ENCODE measurements at places on chromosomes 13 and 19.

DNA sequence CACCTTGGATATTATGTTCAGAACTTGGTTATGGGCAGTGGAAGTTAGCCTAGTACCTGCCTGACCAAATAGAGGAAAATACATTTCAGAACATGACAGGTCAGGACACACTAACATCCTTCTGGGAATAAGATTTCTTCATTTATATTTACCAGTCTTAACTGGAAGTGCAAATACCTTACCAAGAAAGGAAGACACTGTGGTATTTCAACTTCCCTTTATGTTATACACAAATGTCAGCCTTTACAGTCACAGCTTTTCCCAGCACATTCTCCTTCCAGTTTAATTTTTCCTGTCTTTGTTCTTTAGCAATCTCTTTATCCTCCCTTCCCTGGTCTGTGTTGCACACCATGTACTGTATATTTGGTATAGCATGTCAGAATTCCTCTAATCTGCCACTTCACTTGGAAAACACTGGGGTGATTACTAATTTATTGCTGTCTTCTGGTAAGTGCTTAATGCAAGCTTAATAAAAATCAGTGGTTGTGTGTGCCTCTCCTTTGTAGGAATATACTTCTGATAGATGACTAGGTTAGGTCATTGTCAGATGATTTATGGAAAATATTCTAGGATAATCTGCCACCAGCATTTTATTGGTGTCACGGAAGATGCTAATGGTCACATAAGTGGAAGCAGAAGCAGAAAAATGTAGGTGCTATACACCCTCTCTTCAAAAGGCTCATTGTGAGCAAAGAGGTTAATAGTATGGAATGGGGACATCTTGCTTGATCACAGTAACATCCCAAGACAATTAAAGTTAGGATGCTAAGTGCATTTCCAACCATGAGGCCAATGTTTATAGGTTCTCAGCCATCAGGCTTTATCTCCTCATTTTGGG lies 124.3 kb upstream of the STARD13 start:
- DNase-seq = no peak

DNA sequence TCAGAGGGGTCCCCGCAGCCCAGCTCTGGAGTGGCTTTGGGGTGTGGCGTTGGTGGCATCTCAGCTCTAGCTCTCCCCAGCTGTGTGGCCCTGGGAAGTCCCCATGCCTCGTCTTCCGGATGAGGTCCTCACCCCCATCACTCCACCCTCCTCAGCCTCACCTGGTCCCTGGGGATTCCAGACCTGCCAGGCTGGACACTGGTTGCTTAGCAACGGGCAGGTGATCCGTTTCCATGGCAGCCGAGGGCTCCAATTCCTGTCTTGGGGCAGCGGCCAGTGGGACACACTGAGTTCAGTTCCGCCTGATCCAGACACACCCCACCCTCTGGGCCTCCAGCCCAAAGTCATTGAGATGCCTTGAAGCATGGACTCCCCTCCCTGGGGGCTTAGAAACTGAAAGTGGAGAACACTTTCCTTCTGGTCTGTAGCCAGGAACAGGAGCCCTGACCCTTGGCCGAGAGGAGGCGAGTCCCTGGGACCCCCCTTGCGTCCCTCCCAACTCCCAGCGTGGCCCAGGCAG lies 7.7 kb upstream of the MISP start:
- DNase-seq = peak; percentile 77

DNA sequence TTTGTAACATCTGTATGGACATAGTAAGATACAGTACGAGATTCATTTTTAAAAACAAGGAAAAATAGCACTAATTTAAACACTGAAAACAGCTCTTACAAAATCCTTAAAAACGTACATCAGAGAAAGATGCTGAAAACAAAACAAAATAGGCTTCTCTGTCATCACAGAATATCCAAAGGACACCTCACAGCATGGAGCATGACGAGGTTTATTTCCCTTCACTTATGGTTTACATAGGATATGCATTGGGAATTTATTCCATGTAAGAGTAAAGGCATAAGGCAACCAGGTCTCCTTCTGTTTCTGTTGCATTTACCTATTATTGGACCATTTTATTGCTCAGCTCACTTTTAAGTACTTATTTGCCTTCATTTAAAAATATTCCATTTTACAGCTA lies 3.0 kb downstream of the KCTD12 start:
- DNase-seq = no peak

GRCh38 chr13:112487127-112487517 lies 100.8 kb downstream of the TUBGCP3 start:
- no peak for DNase-seq

DNA sequence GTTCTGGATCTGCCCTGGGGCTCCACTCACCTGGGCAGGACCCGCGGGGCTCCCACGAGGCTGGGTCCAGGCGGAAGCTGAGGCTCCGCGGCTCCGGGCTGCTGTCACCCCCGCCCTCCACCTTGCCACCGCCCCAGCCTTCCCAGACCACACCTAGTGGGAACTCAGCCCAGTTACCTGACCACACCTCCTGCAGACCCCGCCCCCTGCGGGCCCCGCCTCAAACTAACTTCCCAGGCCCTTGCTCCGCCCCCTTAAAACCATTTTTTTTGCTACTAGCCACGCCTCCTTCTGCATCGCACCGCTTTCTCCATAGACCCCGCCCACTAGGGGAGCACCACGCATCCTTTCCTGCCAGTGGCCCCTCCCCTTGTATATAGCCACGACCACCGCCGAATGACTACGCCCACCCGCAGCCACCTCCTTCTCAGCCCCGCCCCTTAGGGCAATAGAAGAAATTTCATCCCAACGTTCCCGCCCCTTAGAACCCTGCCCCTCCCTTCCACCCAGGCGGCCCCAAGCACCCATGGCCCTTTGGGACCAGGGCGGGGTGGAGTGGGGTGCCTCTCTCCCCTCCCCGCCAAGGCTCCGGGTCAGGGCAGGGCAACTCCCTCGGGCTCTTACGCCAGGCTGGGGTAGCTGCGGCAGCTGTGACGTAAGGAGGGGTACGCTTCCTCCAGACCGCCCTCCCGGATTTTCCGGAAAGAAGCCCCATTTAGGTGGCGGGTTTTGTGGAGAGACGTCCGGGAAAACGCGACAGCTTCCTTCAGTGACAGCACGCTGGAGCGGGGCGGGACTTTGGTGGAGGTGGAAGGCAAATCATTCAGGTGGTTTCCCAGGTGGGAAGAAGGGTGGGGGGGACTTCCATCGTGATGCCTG lies at the start of gene SH2D3A:
TSS of gene SH2D3A (minus strand) at position 79 of the 879 bp plus-strand sequence. CDS start 3,687 bp downstream, outside the sequence.
- peak; percentile 92 for DNase-seq

- DNase-seq = peak; percentile 67
These were observed at the start of gene B3GNT3 for GRCh38 chr19:17794731-17795494. Gene B3GNT3 (plus strand): TSS chr19:17795138. CDS start chr19:17807808, 12,670 bp downstream.

GRCh38 chr19:1131718-1132551 lies 28.1 kb downstream of the GPX4 start:
- no peak for DNase-seq

- no peak for DNase-seq
These were observed 247.2 kb downstream of the TEX29 start for GRCh38 chr13:111567637-111568036.

DNA sequence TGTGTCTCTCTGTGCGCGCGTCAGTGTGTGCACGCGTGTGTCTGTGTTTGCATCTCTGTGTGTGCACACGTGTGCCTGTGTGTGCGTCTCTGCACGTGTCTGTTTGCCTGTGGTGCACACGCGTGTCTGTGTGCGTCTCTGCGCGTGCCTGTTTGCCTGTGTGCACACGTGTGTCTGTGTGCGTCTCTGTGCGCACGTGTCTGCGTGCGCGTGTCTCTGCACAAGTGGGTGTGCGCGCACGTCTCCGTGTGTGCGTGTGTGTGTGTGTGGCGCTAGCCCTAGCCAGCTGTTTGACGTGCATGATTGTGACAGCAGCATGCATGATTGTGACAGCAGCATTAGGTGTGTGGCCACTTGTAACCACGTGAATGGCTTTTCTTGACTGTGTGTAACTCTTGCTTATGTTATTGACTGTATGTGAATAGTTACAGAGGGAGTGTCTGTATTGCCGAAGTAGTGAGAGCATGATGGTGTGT lies 31.1 kb downstream of the ZNF146 start:
- DNase-seq = peak; percentile 31

GRCh38 chr13:76825430-76825829 lies 60.8 kb downstream of the KCTD12 start:
- no peak for DNase-seq

DNA sequence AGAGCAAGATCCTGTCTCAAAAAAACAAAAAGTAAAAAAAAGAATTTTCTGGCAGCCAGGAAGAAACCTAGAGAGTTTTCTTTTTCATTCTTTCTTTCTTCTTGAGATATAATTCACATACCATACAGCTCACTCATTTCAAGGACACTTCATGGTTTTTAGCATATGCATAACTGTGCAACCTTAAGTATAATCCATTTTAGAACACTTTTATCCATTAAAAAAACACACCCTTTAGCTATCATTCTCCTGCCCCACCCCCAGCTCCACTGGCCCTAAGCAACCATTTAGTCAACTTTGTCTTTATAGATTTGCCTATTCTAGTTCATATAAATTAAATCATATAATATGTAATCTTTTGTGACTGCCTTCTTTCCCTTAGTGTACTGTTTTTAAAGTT lies 8.1 kb upstream of the IPO5 start:
- no peak for DNase-seq

DNA sequence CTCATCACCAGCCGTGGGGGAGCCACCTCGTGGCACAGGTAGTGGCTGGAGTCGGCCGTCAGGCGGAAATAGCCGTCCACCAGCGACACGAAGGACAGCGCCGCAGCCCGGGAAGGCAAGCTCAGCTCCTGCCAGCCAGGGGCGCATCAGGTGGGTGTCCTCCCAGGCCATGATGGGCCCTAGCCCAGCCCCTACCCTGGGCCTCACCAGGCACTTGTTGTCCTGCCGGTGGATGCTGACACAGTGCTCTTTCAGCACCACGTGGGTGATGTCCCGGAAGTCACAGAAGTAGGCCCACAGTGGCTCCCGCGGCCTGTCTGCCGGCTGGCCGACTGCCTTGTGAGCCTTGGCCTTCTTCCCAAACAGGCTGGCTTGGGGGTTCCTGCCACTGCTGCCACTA lies 15.7 kb downstream of the TYK2 start:
- DNase-seq = no peak

DNA sequence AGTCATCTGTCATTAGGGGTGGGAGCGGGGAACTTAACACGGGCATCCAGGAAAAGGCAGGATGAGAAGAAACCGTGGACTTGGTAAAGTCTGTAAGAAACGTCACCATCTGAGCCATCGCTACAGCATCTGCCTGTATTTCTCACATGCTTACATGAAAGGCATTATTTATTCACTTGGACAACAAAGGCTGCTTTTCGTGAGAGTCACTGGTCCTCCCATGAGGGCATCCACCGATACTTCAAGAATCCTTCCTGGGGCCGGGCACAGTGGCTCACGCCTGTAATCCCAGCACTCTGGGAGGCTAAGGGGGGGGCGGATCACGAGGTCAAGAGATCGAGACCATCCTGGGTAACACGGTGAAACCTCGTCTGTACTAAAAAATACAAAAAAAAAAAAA lies 16.1 kb downstream of the ZNF446 start:
- DNase-seq = no peak

GRCh38 chr13:46721054-46721453 lies 75.9 kb downstream of the ESD start:
- DNase-seq = peak; percentile 33

DNA sequence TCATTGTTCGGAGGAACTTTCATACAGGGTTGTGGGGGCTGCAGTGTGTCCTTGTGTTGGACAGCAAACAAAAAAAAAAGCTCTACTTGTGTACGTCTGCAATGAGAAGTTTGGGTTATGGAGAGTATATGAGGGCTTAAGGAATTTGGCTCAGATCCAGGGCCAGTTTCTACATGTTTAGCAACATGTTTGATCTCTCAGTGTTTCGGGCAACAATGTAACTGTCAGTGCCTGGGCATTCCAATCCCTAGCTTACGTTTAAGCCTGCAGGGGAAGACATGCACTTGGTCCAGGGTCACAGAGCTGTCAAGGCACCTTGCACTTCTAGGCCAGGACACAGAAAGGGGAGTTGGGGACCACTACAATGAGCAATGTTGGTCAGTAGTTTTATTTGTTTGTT lies 13.9 kb downstream of the ZNF543 start:
- DNase-seq = no peak

- no peak for DNase-seq
These were observed 64.5 kb downstream of the CHST8 start for GRCh38 chr19:33686262-33686661.

- no peak for DNase-seq
These were observed 11.4 kb downstream of the ZNF331 start for GRCh38 chr19:53549340-53549739.

GRCh38 chr13:110258876-110259631 lies 47.9 kb downstream of the COL4A1 start:
- no peak for DNase-seq

GRCh38 chr13:99072941-99073340 lies 95.1 kb upstream of the DOCK9 start:
- DNase-seq = no peak

DNA sequence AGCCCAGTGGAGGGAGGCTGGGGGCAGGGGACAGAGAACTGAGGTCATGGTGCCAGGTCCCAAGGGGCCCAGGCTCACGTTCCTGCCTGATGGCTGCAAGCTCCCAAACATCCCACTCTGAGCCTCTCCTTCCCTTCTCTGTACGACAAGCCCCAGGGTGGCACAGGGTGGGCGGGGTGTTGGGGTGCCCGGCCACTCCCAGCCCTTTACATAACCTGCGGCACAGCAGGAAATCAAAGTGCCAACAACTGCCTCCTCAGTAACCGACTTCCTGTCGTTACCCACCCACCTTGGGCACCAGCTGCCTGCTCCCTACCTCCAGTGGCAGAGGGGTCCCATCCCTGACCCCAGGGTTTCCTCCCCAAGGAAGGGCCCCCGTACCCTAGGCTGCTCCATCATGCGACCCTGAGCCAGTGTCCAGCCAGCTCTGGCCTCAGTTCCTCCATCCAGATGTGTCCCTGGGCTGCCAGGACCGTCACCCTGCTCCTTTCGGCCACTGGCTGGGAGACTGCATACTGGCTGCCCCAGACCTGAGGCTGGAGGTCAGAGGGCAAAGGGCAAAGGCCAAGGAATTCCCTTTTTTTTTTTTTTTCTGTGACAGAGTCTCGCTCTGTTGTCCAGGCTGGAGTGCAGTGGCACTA lies 27.7 kb upstream of the NFIC start:
- DNase-seq = peak; percentile 24

DNA sequence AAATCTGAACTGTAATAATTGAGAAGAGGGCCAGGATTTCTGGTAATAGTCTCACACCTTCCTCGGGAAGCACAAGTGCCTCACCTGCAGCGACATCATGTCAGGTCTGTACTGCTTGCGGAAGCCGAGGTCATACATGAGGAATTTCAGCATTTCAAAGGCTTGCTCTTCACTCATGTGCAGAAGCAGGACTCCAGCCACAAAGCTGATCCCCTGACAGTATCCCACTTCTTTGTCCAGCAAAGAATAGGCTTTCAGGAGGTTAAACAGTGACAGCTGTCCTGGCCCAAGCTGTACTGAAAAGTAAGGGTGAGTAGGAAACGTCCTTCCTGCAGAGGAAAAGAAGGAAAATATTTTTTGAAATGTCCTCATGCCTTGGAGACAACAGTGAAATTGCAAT lies 182.7 kb downstream of the TBC1D4 start:
- DNase-seq = no peak

DNA sequence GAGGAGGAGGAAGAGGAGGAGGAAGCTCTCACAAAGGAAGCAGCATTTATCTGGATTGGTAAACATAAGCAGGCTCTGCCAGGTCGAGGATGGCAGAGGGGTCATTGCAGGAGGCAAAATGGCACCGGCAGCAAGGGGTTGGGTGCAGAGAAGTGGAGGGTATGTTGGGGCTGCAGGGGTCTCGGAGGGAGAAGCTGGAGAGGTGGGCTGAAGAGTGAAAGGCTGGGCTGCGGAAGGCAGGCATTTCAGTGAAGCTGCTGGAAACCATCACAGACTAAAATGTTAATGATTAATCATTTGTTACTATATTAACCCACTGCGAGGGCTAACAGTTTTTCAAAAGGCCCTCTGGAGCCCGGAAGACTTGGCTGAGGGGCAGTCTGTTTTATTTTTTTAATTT lies 24.6 kb downstream of the TPT1 start:
- DNase-seq = no peak

Data from NCI-H2171 treated with DMSO at 0.1 percent for 48 hours (cell line).